ENCODE measurements at places on chromosomes 6 and 20. TPM values are rescaled to one million over a fixed set of nuclear protein-coding genes. Genes with fewer than 3 reads are reported as not detected.

CFAP61 gene
- total RNA-seq = 0.96 TPM

SAMD10 gene
- total RNA-seq = 6.2 TPM

BPIFB4 gene
- total RNA-seq = not detected

RAET1G gene
- total RNA-seq = not detected

GSTA2 gene
- total RNA-seq = not detected

ERVFRD-1 gene
- not detected for total RNA-seq

COL21A1 gene
- total RNA-seq = 4.0 TPM

WFDC10B gene
- total RNA-seq = not detected

CST5 gene
- not detected for total RNA-seq

SALL4 gene
- total RNA-seq = 13.6 TPM

FBXO5 gene
- 6.6 TPM for total RNA-seq
